Putamen (tissue), 1 donor: ENCODE measurements at places on chromosomes 3 and 15.

DNA sequence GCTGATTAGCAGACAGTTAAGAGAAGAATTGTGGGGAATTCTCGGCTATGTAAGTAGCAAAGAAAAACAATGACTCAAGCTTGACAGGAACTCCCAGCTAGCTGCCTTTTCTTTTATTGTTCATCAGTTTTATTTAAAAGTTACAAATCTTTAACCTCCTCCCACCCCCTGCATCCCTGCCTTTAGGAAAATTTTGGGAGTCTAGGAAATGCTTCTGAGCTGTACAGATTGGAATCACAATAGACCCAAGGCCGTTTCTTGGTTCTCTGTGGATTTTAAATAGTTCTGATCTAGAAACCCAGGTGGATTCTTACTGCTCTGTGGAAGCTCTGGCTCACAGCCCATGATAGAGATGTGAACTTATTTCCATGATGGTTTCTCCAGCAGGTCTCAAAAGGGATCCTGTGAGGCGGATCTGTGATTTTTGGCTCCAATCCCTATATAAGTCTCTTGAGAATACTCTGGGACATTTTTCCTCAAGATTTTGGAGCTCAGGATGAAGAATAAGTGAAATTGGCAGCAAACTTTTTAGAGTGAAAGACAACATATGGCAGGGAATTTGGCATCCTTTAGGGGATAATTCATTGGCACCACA lies 312.3 kb downstream of the EPHA3 start:
- DNase-seq: no peak

- no peak for DNase-seq
Measured at GRCh38 chr15:31342781-31343626, 16.4 kb downstream of the KLF13 start.

DNA sequence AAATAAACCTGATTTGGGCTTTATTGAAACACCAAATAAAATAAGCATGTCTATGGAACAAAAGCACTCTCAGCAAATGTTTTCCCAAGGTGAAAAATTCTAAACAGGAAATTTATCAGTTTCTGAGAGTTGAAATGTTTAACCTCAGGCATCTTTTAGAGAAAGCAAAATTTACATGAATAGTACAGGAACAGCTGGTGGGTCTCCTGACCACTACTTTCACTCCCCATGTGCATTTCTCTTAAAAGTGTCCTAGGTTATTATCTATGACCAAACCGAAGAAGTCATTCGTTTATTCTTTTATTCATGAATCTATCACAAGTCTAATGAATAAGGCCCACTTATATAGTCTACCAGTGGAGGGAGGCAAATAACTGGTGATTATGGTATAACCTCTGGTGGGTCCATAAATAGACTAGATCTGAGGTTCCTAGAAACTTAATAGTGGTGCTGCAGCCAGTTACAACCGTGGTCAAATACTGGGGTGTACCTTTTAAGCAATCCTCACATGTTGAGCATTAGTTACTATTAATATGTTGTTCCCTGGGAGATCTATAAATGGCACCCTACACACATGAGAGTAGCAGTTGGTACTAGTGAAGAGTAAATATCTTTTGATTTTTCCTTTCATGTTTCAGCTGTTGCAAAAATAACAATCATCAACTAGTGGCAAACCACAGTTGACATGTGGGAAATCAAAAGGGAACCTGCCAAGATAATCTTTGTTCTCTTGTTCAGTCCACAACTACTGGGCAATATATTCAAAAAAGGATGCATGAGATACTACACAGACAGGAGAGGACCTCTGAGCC lies 169.3 kb upstream of the STAC start:
- DNase-seq: no peak

GRCh38 chr3:157381606-157382005 lies 55.0 kb upstream of the PTX3 start:
- DNase-seq: no peak

DNA sequence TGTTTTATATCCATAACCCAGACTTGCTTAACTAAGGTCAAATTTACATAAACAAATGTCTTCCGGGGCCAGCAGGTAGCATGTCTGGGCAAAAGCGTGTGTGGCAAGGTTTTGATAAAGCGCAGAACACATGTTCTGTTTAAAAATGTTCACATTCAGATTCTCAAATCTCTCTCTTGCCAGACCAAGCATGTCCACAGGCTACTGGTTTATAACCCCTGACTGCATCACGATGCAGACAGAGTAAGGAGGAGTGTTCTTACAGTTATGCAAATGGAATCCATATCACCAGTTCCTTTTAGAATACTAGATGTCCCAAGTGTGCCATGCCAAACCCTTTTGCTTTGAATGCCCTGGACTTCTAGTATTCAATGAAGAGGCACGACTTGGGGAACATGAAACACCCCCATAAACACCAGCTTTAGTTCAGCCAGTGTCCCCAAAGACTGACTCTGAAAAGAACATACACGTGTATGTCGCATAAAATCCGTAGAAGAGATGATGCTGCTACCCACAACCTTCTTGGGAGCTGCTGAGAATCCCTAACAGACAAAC lies 412.0 kb downstream of the CNTN4 start:
- no peak for DNase-seq

DNA sequence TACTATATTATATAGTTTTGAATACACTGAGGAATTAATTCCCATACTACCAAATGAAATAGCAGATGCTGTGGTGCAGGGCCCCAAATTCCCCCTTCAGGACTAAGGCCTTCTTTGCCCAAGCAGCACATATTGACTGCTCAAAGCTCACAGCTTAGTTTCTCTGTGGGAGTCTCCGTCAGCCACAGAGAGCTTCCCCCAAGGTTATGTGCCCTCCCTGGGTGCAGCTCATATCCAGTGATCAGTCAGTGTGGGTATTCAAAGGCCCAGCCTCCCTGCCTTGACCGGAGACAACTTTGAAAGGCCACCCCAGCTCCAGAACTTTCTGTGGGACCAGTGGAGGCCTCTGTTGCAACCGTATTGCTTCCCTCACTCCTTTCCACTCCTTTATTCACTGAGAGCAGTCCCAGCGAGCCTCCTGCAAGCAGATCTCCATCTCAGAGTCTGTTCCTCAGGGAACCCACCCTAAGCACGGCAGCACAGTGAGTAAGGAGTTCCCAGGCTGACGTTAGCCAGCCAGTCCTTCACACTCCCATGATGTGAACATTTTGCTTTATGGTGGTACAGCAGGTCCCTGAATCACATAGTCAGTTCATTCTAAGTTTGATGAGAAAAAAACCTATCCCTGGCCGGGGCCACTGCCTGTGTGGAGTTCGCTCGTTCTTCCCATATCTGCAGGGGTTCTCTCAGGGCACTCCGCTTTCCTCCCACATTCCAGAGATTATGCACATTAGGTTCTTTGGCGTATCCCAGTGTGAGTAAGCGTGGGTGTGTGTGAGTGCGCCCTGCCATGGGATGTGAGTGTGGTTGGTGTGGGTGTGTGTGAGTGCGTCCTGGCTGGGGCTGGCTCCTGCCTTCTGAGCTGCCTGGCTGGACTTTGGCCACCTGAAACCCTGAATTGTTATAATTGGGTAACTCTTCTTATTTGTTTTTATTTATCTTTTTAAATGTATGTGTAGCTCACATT lies 64.4 kb upstream of the PPARG start:
- DNase-seq: peak; percentile 19

DNA sequence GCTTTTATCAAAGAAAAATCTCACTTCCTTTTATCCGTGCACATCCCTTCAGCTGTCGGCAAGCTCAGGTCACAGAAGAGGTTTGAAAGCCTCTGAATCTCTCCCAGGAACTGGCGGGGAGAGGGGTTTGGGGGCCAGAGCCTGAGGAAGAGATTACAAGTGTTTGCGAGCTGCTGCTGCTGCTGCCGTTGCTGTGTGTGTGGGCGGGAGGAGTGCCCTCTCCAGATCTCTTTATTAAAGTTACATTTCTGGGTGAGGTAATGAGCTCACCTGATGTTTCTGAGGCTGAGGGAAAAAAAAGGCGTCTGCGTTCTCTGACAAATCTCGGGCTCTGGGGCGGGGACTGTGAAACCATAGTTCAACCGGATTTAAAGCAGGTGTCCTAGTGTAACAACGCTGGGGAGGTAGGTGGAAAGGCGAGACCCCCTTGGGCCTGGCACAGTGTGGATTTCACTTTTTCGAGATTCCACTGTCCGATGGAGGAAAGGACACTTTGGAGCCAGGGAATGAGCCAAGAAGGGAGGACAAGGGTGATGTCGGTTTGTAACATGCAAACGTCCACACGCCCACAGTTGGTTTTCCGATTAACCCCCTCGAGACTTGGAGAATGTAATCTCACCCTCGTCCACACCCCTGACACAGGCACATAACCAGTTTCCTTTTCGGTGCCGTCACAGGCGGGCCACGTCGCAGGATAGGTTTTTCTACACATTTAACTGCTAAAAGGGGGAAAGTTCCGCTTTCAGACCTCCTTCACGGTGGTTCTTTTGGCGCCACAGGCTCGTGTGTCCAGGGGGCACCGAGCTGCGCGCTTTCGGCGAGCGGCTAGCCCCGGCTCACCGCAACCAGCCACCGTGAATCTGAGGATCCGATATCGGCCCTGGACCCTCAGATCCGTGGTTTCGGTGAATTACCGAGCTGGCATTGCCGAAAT lies 2.1 kb downstream of the ALCAM start:
- DNase-seq: peak; percentile 77

GRCh38 chr3:51307458-51307857 lies 77.6 kb upstream of the MANF start:
- DNase-seq: no peak

GRCh38 chr3:72086743-72087087 lies 301.8 kb upstream of the PROK2 start:
- no peak for DNase-seq

- no peak for DNase-seq
Measured at GRCh38 chr3:65534805-65535204, 503.9 kb downstream of the MAGI1 start.

DNA sequence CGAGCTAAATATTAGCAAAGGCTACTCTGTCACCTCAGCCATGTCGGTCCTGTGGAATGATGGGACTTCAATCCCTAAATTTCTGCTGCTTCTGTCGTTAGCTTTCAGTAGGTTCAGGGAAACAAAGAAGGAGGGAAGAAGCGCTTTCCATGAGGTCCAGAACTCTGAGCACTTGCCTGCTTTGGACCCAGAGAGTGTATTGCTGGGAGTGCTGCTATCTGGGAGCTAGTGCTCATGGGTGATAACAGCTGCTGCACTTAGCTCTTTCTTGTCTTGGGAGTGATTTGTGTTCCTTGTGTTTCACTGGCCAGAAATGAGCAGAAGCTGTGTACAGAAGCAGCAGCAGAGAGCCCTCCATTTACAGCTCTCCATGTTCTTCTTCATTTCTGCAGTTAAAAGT lies 369.8 kb downstream of the DIPK2A start:
- DNase-seq: no peak

- no peak for DNase-seq
Measured at GRCh38 chr3:21920421-21920861, 169.4 kb upstream of the ZNF385D start.

DNA sequence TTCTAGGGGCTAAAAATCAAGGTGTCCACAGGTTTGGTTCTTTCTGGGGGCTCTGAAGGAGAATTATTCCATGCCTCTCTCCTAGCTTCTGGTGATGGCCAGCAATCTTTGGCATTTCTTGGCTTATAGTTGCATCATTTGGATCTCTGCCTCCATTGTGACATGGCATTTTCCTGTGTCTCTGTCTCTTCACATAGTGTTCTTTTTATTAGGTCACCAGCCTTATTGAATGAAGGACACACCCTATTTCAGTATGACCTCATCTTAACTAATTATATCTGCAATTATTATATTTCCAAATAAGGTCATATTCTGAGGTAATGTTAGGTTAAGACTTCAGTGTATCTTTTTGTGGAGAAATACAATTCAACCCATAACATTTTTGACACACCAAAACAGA lies 3.2 kb upstream of the GBE1 start:
- DNase-seq: no peak

- no peak for DNase-seq
Measured at GRCh38 chr3:45246241-45246640, 20.2 kb upstream of the TMEM158 start.

DNA sequence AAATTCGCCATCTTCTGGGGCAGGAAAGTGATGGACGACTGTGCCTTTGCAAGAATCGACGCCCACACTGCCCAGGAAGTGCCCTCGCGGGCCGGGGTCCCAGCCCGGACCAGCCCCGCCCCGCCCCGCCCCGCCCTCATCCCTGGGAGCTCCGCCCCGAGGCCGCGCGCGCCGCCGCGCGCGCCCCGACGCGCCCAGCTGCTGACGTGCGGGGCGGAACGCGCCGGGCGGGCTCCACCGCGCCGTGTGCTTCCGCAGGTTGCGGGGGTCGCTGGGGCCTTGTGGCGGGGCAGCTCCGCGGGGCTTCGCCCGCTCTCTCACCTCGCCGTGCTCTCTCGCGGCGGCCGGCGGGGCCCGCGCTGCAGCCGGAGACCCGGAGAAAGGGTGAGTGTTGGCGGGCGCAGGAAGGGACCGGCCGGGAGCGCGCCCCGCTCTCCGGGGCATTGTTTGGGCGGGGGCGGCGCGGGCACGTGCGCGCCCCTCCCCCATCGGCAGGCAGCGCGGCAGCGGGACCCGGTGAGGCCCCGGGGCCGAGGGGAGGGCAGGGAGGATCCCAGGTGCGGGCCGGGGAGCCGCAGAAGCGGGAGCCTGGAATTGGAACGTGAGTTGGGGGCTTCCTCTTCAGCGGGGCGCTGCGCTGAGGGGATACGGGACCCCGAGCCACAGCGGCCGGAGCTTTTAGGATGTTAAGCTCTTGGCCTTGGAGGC lies at the start of gene YEATS2:
YEATS2 (plus strand) TSS at position 188 of the 708 bp plus-strand sequence. CDS start 17,366 bp downstream, outside the sequence.
- peak; percentile 71 for DNase-seq

- DNase-seq: no peak
Measured at GRCh38 chr15:94258246-94258645, 26.9 kb downstream of the MCTP2 start.

DNA sequence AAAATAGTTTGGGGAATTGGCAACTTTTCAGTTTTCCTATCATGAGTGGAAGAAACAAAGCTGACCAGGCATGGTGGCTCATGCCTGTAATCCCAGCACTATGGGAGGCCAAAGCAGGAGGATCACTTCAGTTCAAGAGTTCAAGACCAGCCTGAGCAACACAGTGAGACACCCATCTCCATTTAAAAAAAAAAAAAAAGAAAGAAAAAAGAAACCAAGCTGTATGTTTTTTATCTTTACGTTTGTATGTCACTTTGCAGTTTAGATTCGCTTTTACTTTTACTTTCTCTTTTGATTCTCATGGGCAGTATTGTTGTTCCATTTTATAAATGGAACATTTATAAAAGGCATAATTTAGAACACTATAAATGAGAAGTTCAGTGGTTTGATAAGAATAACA lies 31.2 kb upstream of the TNIK start:
- DNase-seq: no peak
